LHCN-M2 (cell line): ENCODE measurements at places on chromosomes 1 and 21. TPM values are rescaled to one million over a fixed set of nuclear protein-coding genes. Genes with fewer than 3 reads are reported as not detected.

KRTAP7-1 gene
- not detected in 2 replicates for total RNA-seq

ZNF593OS gene
- not detected in 2 replicates for total RNA-seq

GOLT1A gene
- not detected in 2 replicates for total RNA-seq

RAVER2 gene
- total RNA-seq, result 0.29 and 0.51 TPM in 2 replicates

SH2D2A gene
- not detected in 2 replicates for total RNA-seq

LIX1L gene
- 35.0 and 37.4 TPM in 2 replicates for total RNA-seq

ADARB1 gene
- 25.4 and 29.6 TPM in 2 replicates for total RNA-seq

SPATA21 gene
- not detected in 2 replicates for total RNA-seq

DRAXIN gene
- total RNA-seq, result under 0.01 and 0.13 TPM in 2 replicates

MLLT11 gene
- total RNA-seq, result 16.9 and 17.2 TPM in 2 replicates

TESK2 gene
- total RNA-seq, result 0.77 and 1.3 TPM in 2 replicates
